ENCODE measurements at places on chromosomes 7 and 10.

DNA sequence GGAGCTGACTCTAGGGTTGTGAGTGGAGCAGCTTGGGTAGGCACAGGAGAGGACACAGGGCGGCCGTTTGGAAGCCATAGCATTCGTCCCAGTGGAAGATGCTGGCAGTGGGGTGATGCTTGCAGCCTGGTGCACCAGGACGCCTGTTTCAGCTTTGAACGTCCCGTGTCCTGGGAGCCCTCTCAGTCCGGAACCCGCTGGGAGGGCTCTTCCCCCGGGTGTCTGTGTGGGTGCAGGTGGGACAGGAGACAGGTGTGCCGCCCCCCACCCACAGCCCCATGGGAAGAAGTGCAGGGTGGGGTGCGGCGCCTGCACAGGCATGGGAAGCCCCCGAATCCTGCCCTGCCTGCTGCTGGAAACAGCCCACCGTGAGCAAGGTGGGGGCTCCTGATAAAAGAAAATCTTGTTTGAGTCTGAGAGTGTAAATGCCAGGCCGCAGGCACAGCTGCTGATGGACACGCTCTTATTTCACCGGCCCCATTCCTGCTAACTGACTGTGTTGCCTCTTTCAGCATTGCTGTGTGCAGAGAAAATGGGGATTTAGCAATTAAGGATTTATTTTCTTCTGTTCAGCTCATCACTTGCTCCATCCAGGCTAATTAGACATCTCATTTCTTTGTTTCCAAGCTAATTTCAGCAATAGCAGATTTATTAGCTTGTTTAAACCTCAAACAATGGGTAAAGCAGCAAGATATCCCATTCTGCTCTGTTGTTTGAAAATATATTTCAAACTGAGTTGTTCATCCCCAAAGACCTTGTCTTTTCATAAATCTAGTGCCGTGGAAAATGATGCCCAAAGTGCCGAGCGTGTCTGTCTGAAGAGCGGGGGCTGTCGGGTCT is 54.9 kb upstream of the DPYSL4 start:
- DNase-seq = no peak

DNA sequence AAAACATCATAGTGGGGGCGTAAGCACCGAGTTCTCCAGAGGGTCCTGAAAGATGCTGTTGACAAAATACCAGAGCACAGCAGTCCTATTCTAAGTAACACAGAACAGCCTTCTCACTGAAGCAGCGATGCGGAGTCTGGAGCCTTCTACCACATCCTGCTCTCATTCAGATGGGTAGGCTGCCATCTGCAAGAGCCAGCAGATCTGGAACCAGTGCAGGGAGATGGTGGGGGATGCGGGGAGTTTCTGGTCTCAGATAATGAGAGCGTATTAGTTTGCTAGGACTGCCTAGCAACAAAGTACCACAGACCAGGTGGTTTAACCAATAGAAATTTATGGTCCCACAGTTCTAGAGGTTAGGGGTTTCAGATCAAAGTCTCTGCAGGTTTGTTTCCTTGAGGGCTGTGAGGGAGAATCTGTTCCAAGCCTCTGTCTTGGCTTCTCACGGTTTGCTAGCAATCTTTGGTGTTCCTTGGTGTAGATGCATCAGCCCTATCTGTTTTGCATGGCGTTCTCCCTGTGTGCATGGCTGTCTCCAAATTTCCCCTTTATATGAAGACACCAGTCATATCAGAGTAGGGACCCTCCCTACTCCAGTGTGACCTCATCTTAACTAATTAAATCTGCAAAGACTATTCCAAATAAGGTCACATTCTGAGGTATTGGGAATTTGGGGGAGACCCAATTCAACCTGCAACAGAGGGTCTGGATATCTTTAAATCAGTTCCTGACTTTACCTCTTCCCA is 52.0 kb upstream of the STEAP1B start:
- DNase-seq = no peak

DNA sequence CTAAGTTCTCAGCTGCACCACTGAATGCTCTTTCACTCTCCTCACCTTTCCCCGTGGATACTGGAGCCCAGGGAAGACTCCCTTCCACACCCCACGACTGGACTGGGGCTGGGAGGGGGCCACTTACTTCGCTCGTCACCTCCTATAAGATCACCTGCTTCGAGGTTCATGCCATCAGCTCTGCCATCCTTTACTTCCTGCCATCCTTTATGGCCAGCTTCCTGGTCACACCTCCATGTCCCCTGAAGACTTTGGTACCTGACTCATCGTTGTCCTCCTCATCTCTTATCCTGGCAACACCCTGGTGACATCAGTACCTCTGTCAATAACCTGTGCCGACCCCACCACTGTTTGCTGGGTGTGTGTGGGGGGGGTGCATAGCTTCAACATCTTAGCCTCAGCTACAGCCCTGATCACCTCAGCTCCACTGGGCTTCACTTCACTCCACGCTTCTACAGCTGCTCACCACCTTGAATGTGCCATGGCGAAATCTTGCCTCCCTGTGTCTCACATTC is 8.7 kb upstream of the VDAC2 start:
- DNase-seq = no peak

DNA sequence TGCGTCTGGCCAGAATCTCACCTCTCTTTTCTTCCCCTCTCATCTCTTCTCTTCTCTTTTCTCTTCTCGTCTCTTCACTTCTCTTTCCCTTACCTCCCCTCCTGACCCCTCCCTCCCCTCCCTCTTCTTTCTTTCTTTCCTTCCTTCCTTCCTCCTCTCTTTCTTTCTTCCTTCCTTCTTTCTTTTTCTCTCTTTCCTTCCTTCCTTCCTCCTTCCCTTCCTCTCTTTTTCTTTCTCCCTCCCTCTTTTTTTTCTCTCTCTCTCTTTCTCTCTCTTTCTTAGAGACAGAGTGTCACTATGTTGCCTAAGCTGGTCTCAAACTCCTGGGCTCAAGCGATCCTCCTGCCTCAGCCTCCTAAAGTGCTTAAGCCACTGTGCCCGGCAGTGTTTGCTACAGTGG is 4.6 kb upstream of the GTF2IRD1 start:
- DNase-seq = no peak

GRCh38 chr7:5559576-5560240 is 136.1 kb upstream of the TNRC18 start:
- no peak for DNase-seq

GRCh38 chr7:140212100-140212881 is 35.5 kb upstream of the KDM7A start:
- DNase-seq = no peak

DNA sequence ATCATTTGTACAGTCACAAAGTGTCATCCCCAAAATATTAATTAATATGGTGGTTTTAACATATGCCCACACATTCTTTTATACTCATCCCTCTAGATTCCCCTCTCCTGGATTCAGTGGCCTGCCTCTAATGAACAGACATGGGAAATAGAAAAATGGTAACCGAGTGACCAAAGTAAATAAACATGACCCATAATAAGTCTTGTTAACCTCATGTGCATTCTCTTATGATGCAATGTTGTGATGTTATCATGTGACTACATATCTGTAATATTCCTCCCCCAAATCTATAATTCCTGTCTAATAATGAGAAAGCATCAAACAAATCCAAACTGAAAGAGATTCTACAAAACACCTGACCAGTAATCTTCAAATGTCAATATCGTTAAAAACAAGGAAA is 164.5 kb upstream of the PRSS1 start:
- DNase-seq = no peak

DNA sequence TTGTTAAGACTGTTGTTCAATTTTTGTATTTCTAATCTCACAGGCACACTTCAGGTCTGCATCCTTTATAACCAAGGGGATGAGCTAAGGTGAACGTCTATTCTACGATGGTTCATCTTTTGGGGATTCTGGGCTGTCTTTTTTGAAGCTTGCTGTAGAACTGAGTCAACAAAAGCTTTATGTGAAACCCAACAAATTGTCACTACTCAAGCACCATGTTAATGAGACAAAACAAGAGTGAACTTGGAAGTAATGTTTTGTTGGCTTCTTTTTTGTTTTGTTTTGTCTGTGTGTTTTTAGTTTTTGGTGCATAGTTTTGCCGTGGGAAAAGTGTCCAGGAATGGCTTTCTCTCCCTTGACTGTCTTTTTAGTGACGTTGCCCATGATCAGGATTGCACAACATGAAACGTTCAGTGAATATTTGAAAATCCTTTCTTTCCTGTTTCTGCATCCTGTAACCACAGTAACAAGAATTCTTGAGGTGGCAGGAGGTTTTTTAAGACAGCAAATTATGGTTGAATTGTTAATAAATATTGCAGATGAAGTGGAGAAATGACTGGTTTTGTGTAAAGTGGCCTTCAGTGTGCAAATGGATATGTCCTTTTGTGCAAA is 65.6 kb downstream of the WIPF3 start:
- no peak for DNase-seq

DNA sequence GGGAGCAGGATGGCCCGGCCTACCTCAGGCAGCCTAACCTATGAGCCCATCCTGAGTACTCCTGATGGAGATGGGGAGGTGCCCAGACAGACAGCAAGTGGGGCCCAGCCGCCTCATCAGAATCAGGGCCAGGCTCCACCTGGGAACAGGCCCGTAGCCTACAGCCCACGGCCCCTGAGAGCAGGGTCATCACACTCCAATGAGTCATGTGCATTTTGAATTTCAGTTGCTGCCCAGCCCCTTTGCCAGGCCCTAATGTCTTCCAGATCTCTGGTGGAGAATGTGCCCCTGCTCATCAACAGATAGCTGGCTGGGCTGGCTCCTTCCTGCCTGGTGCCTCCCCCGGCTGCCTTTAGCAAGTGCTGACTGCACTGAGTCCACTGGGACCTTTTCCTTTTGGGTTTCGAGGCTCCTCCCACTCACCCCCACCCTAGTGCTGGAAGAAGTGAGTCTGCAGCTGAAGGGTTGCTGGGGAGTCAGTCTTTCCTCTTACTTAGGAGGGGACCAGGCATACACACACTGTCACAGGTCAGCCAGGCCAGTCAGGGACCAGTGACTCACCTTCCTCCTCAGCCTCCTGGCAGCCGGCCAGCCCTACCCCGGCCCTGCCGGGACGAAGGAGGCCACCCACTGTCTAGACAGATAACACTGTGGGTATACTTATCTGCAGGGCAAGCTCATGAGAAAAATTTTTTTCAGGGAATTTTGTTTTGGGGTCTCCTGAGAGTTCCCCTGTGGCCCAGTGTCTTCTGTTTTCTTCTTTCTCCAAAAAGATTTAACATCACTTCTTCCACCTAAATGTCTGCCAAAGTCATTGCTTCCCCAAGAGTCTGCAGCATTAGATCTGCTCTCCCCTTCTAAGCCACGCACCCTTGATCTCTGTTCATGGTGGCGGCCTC is 9.1 kb upstream of the ASIC3 start:
- no peak for DNase-seq

DNA sequence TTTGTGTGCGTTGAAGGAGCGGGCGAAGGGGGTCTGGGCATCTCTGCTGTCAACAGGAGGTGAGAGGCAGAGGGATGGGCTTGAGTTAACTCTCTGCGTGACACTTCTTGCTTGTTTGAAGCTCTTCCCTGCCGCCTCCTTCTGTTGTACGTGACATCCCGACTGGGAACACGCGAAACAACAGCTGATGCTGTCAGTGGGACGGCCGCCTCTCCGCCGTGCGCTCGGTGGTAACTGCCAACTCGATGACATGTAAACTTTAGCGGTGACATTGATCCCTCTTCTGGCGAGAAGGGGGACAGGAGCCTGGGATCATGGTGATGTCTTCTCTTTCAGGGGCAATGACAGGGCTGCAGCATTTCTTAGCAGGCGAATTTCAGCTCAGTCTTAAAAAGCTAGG is 394.5 kb downstream of the TYW1 start:
- no peak for DNase-seq

- DNase-seq = no peak
Measured at GRCh38 chr7:112116358-112116757, 89.8 kb downstream of the DOCK4 start.

GRCh38 chr7:9983048-9983447 is 990.6 kb upstream of the PHF14 start:
- no peak for DNase-seq

DNA sequence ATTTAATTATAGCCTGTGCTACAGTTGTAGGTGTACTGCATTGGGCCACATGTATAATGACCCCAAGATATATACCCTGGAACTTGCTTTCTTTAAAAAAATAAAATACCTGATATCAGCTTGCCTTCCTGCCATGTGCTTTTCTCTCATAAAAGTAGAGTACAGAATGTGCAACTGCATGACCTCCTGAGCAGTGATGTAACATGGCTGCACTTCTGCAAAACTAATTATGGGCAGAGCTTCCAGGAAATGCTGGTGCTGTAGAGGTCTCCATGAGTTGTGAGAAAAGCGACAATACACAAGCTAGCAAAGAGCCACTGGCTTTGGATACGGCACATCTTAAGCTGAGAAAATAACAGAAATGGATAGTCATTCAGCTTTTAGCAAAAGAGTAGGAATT is 6.5 kb upstream of the ERLIN1 start:
- no peak for DNase-seq

- no peak for DNase-seq
Measured at GRCh38 chr10:33799944-33800323, 465.5 kb upstream of the NRP1 start.

- DNase-seq = no peak
Measured at GRCh38 chr7:42939457-42940240, 7.5 kb downstream of the MRPL32 start.

DNA sequence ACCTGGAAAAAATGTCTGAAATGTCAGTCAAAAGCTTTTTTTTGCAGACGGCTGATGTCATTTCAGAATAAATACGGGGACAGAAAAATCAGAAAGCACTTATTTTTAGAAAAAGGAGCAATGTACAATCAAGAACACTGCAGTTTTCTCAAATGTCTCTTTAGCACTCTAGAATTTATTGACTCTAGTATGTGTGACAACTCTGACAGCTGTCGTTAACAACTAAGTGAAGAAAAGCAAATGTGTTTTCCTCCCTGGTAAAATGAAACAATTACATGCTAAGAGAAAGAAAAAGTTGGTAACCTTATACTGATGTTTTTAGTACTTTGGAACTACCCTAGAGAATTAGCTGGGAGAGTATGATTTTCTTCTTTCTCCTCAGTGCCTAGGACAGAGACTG is 497.4 kb downstream of the GRM8 start:
- DNase-seq = no peak

GRCh38 chr10:58888957-58889356 is 287.5 kb upstream of the PHYHIPL start:
- no peak for DNase-seq

DNA sequence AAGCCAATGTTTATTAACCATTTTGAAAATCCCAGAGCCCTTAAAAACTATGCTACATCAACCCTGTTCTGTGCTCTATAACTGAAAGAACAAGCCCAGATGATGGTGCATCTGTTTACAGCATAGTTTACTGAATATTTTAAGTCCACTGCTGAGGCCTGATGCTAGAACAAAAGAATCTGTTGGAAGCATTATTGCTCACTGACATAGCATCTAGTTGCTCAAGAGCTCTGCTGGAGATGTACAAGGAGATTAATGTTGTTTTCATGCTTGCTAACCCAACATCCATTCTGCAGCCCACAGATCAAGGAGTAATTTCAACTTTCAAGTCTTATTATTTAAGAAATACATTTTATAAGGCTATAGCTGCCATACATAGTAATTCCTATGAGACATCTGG is 181.3 kb upstream of the FEZF1 start:
- DNase-seq = no peak

- DNase-seq = no peak
Measured at GRCh38 chr10:112689327-112690072, 242.5 kb downstream of the VTI1A start.

GRCh38 chr7:24908727-24909126 is 71.3 kb downstream of the OSBPL3 start:
- DNase-seq = no peak

Data from NCI-H774 (cell line).